Central memory CD8-positive, alpha-beta T cell (primary cell): ENCODE measurements at places on chromosomes 5 and 9.

DNA sequence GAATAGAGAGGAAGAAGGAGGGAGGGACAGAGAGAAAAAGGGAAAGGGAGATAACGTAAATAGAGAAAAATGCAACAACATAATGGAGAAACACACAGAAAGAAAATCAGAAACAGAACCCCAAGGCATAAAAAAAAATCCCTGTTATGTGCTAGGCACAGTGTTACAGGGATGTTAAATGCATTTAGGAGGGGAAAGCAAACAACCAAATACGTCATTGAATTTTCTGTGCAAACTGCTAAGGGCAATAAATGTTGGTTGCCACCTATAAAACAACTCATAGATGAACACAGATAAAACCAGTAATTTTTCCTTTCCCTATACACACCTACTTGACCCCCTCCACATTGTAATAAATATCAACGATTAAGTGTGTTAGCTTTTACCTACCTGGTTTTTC is 51.3 kb upstream of the ASTN2 start:
- DNase-seq: no peak

GRCh38 chr5:60842871-60843385 is 1.1 kb downstream of the ELOVL7 start:
- no peak for DNase-seq

- DNase-seq: no peak
Observed at GRCh38 chr5:59557572-59557971, 336.0 kb downstream of the PDE4D start.

GRCh38 chr9:126735482-126735881 is 69.4 kb upstream of the ZBTB43 start:
- no peak for DNase-seq

GRCh38 chr9:34246453-34246852 is 67.6 kb downstream of the UBAP1 start:
- DNase-seq: no peak

GRCh38 chr9:35911690-35912089 is 2.4 kb downstream of the SPAAR start:
- DNase-seq: no peak

GRCh38 chr5:53871050-53871449 is 310.6 kb downstream of the NDUFS4 start:
- no peak for DNase-seq

GRCh38 chr5:151684690-151685361 is 1.9 kb downstream of the SPARC start:
- no peak for DNase-seq

GRCh38 chr5:2330325-2331130 is 420.9 kb downstream of the IRX2 start:
- DNase-seq: no peak

DNA sequence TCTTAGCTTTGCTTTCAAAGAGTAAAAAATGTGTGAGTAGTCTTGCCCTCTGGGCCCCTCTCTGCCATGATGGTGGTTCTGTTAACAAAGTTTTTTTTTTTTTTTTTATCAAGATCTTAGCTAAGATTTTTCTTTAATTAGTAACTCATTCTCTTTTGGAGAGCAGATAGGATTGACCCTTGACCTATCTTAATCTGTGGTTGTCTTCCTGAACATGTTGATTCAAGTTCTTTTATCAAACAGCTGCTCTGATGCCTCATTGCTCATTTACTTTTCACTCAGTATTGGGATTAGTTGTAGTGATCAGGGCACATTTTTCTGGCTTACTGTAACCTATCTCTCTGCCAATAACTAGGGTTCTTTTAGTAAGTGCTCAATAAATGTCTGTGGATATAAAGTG is 106.3 kb downstream of the PCSK5 start:
- no peak for DNase-seq

DNA sequence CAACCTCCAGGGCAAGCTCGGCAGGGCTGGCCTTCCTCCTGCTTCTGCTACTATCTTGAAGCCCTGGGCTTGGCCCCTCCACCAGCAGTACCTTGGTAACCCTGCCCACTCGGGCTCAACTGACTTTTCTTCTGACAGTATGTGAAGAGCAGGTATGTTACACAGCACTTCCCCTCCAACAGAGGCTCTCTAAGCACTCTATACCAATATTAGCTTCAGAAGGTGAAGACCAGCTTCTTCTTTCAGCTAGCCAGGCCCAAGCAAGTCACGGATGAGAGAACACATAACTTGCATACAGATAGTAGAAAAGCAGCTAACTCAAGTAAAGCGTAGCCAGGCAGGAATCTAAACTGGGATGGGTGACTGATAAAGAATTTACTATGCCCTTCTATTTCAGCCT is 64.3 kb downstream of the FEM1C start:
- no peak for DNase-seq

DNA sequence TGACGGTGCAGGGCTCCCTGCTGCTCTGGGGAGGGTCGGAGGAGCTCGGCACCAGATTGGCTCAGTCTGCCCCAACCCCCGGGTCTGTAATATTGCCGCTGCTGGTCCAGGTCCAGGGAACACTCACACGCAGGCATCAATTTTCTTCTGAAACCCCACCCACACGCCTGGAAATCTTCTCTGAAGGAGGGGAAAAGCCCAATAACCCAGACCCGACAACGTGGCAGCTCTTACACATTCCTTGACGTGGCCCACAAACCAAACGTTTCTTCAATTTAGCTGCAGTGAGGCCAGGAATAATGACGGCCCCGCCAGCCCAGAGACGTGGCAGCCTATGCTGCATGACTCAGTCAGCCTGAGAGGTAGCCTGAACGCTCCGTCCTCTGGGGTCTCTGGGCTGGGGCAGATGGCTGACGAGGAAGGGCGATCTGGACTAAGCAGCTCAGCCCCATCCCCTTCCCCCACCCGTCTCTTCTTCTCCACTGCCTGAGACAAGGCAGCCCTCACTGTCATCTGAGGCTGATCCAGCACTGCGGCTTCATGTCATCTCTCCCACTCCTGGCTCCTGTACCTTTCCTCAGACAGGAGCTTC is 9.9 kb upstream of the SPARC start:
- DNase-seq: no peak

DNA sequence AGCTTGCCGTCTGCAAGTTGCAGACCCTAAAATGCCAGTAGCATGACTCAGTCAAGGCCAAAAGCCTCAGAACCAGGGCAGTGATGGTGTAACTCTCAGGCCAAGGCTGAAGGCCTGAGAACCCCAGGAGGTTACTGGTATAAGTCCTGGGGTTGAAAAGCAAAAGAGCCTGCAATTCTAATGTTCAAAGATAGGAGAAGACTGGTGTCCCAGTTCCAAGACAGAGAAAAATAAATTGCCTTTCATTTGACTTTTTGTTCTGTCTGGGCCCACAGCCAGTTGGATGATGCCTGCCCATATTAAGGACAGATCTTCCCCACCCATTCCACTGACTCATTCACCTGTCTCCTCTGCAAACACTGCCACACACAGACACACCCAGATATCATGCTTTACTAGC is 673.2 kb downstream of the CDH18 start:
- no peak for DNase-seq

GRCh38 chr5:143957455-143957854 is 145.5 kb downstream of the HMHB1 start:
- no peak for DNase-seq

DNA sequence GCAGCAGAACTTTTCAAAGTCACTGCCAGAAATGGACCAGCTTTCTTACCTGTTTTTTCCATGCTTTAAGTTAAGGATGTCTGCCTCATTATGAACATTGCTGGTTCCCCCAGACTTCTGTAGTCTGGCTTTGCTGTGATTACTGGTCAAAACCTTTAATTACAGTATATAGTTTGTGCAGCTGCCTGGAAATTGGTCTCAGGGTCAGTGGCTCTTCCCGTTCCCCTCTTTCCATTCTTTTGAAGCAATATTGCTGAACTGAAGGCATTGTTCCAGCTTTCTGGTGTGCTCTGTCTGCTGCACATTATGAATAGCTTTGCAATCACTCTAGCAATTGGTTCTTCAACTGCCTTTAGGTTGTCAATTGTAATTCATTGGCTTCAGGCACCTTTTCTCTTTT is 206.5 kb downstream of the ARL15 start:
- DNase-seq: no peak

DNA sequence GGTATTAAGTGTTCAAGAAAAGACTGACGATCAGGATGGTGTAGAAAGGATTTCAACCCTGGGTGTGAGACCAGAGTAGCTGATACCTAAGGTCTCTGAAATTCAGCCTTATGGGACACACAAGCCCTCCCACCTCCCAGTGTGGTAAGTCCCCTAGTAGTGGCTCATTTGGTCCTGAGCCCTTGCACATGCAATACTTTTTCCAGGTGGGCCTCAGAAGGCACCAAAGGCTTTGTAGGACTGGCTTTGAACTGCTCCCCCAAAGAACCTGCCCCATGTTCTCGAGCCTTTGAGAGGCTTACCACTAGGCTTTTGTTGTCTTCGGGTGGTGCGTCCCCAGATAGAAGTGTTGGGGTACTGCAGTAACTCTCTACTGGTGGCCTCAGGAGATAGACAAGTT is 803 bp downstream of the GARIN3 start:
- no peak for DNase-seq

DNA sequence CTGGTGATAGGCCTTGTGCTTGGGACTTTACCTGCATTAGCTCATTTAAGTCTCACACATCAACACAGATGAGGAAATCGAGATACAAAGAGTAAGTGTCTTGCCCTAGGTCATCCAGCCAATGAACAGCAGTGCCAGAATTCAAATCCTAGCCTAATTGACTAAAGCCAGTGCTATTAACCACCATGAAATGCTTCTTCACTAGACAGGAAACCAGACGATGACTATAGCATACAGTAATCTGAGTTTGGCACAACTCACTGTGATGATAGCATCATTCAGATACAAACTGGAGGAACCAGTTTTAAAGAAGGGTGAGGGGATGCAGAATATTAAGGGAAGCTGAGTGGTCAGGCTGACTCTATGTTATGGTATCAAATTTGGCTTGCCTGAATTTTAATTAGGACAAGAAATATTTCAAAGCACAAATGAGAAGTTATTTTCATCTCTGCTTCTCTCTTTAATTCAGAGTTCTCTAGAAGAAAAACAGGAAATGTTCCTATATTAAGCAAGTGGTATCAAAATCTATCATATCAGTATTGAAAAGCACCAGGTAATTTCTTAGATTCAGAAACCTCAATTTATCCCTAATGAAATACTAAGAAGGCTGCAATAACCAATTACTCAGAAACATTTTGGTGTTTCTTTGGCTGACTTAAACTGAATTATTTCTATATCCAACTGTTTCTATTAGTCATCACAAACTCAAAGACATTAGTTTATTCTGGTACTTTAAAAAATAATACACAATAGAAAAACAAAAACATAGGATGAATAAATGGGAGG is 147.0 kb upstream of the RASA1 start:
- no peak for DNase-seq

DNA sequence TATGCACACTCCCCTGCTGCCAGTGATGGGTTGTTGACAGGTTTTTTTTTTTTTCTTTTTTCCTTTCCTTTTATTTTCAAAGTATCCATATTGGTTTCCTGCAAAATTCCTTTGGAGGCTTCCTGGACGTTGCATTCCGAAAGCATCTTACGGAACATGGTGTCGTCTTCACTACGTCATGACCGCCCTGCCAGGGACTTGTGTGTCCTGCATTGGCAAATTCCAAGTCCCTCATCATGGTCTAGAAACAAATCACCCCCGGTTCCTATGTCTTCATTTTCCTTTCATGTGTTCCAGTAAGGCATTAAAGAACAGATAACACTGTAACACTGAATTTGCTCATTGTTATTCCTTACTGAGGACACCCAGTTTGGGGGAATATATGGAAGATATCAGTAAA is 35.0 kb upstream of the ADAMTSL1 start:
- no peak for DNase-seq

- no peak for DNase-seq
Observed at GRCh38 chr9:16501141-16501540, 369.3 kb downstream of the BNC2 start.

- peak; percentile 16 for DNase-seq
Observed at GRCh38 chr5:152505442-152506042, 100.5 kb upstream of the NMUR2 start.

- no peak for DNase-seq
Observed at GRCh38 chr5:2030131-2030530, 147.4 kb upstream of the IRX4 start.

GRCh38 chr9:90884178-90884577 is 82.6 kb downstream of the SYK start:
- DNase-seq: no peak

GRCh38 chr9:93003552-93004407 is 54.7 kb upstream of the SUSD3 start:
- DNase-seq: peak; percentile 53

GRCh38 chr5:152181461-152181860 is 223.6 kb downstream of the NMUR2 start:
- DNase-seq: no peak

GRCh38 chr5:55534436-55535198 is at the start of gene PLPP1:
Gene PLPP1, minus strand, starts transcription at chr5:55534964. Its CDS starts 335 bp downstream, at chr5:55534629.
- DNase-seq: peak; percentile 69

- no peak for DNase-seq
Observed at GRCh38 chr5:154265197-154265773, 74.8 kb downstream of the GALNT10 start.

DNA sequence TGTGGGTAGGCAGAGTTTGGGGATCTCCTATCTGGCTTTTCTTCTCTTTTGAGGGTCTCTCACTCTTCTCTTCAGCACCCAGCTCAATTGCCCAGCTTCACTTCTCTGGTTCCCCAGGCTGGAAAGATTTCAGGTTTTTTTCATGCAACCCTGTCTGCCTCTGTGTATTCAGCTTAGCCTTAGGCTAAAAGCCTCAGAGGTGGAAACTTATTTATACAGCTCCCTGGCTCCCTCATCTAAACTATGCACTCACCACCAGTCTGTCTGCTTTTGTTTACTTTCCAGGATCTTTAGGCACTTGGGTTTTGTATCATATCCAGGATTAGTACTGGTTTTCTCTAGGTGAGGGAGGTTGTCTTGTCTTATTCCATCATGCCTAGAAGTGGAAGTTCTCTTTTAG is 540.2 kb upstream of the TRPC7 start:
- DNase-seq: no peak

DNA sequence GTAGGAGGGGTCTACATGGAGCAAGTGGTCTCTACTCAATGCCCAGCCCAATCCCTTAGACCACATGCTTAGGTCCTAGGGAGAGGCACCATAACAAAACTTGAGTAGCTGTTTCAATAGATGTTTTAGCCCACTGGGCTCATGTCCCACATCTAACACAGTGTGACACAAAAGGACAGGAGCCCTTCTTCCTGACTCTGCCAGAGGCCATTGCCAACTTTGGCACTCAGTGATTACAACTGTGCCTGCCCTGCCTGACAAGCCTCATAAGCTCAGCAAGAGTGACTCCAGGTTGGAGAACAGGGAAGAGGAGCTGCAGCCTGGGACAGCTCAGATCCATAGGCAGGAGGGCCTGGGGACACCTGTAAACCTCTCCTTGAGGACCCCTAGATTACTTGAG is 230.8 kb downstream of the ENC1 start:
- DNase-seq: no peak

- DNase-seq: no peak
Observed at GRCh38 chr5:58266402-58266801, 193.5 kb downstream of the PLK2 start.

GRCh38 chr5:12652201-12652600 is 748.0 kb upstream of the CTNND2 start:
- no peak for DNase-seq

DNA sequence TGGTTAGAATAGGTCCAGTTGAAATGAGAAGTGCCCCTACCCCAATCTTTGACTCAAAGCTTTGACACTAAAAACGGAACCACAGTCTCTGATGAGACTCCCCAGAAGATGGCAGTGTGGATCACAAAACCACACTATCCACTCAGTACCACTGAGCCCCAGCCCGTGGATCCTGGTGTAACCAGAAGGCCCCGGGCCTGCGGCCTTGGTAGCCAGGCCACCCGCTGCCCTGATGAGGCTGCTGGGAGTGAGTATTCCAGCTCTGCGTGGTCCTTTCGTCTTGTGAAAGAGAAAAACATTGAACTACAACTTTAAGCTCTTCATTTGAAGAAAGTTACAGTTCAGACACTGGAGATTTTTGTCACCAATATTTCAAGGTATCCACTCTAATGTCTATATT is 42.2 kb upstream of the FBP1 start:
- DNase-seq: peak; percentile 28
